CD14-positive monocyte (primary cell): ENCODE measurements at places on chromosomes 5 and 9. TPM values are rescaled to one million over a fixed set of nuclear protein-coding genes. Genes with fewer than 3 reads are reported as not detected.

TAF11L14 gene
- not detected for polyA plus RNA-seq

F2RL2 gene
- polyA plus RNA-seq, result not detected in 2 replicates

ERAP2 gene
- 3.4 TPM for polyA plus RNA-seq

PSD2 gene
- not detected for polyA plus RNA-seq

C9orf153 gene
- not detected in 2 replicates for polyA plus RNA-seq

ARL10 gene
- not detected for polyA plus RNA-seq

PCDHA5 gene
- polyA plus RNA-seq, result not detected

MCIDAS gene
- polyA plus RNA-seq, result not detected

NFIB gene
- polyA plus RNA-seq, result not detected in 2 replicates

LCN9 gene
- polyA plus RNA-seq, result not detected

FBLL1 gene
- polyA plus RNA-seq, result not detected

F2RL1 gene
- polyA plus RNA-seq, result 23.9 TPM

ARAP3 gene
- 2.2 TPM for polyA plus RNA-seq

CDX1 gene
- not detected for polyA plus RNA-seq

AMBP gene
- not detected for polyA plus RNA-seq

WWC1 gene
- polyA plus RNA-seq, result not detected

FIBCD1 gene
- not detected for polyA plus RNA-seq

GLT6D1 gene
- not detected for polyA plus RNA-seq

STPG3 gene
- not detected for polyA plus RNA-seq

NDUFA8 gene
- 63.5 TPM for polyA plus RNA-seq

KCNV2 gene
- not detected for polyA plus RNA-seq

NTRK2 gene
- polyA plus RNA-seq, result not detected

NSA2 gene
- 31.2 TPM for polyA plus RNA-seq

DNAJC18 gene
- polyA plus RNA-seq, result 2.2 TPM

LRRC19 gene
- not detected for polyA plus RNA-seq

MEF2C gene
- polyA plus RNA-seq, result 89.3 TPM

TSSK1B gene
- not detected for polyA plus RNA-seq

SLC34A3 gene
- polyA plus RNA-seq, result not detected

RNF14 gene
- 52.8 TPM for polyA plus RNA-seq

AGXT2 gene
- not detected for polyA plus RNA-seq

GNA14 gene
- polyA plus RNA-seq, result not detected

SNCAIP gene
- not detected in 2 replicates for polyA plus RNA-seq

IL9 gene
- not detected in 2 replicates for polyA plus RNA-seq

NME5 gene
- not detected for polyA plus RNA-seq

CSF1R gene
- 180 TPM for polyA plus RNA-seq

C5orf52 gene
- polyA plus RNA-seq, result not detected in 2 replicates

MARVELD2 gene
- polyA plus RNA-seq, result not detected

ANKRD18A gene
- polyA plus RNA-seq, result 0.10 TPM
